Stimulated activated CD8-positive, alpha-beta memory T cell treated with anti-CD3 and anti-CD28 coated beads, Interleukin-15, amount 100 ng/mL, for 24 hours (primary cell): ENCODE measurements at places on chromosomes 11 and 22.

- DNase-seq, result no peak
Measured at GRCh38 chr22:45499746-45500145, 2.9 kb upstream of the FBLN1 start.

GRCh38 chr22:21961886-21962654 lies 9.4 kb upstream of the PPM1F start:
- no peak for DNase-seq

DNA sequence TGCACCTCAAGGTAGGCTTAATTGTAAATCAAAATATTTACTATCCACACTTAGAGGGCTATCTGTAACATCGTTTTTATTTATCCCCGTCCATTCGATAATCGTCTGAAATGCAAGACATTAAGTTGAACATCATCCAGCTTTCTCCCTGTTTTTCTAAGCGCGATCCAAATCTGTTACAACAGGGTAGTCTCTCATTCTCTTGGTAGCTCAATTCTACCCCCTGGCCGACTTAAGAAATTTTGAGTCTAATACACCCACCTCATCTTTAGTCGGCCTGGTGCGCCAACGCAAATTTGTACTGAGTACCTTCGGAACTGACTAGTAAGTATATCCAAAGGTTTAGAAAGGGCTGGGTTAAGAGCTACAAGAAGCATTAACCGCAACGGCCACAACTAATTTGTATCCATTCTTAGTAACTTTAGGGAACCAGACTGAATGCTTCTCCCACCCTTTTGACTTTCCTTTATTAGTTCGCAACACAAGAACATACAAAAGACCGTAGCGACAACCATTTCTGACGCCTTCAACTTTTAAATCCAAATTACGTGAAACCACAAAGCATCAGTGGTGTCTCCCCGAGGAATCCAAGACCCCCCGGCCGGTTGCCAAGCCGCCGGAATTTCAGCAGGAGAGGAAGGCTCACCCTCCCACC lies 1.0 kb upstream of the ZNF143 start:
- no peak for DNase-seq

DNA sequence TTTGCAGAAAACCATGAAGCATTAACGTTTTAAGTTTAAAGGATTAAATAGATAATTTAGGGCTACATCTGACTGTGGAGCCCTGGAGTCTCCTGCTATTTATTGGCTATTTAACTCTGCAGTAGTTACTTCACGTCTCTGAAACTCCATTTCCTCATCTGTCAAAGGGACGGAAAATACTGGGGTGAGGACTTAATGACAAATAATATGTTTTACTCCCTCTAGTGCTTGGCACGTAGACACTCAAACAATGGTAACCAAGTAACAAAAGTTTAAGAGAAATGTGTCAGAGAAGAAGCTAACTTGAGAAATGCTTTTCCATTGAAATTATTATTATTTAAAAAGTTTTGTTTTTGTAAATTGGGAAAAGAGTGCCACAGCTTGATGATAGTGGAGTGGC lies 130.7 kb upstream of the RCN1 start:
- no peak for DNase-seq

DNA sequence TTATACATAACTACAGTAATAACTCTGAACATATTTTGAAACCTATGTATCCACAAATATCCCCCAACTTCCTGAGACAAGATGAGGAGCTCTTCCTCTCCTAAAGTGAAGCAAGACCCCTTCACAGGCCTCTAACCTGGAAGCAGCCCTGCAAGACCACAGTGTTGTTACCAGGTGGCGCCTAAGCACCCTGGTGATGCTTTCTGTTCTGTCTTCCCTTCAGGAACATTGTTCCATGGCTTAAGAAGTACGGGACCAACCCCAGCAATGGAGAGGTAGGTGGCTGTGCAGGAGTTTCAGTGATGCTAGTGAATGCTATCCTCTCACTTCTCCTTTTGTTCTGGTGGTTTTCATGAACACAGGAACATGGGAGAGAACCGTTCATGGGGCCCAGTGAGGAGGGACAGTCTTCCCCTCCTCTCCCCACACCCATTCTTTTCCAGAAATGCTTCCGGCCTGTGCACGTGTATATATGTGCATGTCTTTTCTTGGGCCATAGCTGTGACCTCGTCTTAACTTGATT lies 6.4 kb downstream of the PPIL2 start:
- no peak for DNase-seq

GRCh38 chr22:45238957-45239680 lies 1.6 kb downstream of the KIAA0930 start:
- no peak for DNase-seq

GRCh38 chr11:87398931-87399330 lies 361.2 kb downstream of the TMEM135 start:
- no peak for DNase-seq
